ENCODE measurements at places on chromosomes 11 and 22.

DNA sequence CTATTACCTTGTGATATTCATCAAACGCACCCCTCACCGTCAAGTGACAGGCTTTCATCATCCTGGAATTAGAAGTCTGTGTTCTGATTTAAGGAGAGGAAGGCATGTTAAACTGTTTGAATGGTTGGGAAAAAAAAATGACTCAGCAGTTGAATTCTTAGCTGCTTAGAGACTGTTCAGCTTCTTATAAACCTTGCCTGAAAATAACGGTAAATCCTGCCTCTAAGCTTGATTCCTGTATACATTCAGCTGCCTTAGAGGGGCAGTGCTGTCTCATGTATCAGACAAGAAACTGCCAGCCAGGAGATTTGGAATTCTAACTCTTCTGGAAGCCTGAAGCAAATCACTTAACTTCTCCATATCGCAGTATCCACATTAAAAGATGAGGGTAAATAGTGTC lies 437.4 kb downstream of the JRKL start:
- DNase-seq, result no peak

DNA sequence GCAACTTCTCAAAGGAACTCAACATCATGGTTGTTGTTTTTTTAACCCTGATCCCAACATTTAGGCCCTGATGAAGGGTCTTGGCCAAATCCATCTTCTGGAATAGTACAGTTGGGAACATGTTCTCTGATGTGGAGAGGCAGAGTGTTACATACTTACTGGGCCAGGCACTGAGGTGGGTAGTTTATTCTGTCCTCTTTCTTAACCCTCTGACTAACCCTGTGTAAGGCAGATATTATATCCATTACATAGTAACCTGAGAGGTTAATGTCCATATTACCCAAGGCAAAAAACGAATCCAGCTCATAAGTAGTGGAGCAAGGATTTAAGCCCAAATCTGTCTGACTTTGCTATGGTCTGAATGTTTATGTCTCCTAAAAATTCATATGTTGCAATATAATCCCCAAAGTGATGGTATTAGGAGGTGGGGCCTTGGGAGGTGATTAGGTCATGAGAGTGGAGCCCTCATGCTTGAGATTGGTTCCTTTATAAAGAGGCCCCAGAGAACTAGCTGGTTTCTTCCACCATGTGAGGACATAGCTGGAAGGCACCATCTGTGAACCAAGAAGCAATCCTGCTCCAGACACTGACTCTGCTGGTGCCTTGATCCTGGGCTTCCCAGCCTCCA lies 16.3 kb downstream of the PPFIBP2 start:
- no peak for DNase-seq

DNA sequence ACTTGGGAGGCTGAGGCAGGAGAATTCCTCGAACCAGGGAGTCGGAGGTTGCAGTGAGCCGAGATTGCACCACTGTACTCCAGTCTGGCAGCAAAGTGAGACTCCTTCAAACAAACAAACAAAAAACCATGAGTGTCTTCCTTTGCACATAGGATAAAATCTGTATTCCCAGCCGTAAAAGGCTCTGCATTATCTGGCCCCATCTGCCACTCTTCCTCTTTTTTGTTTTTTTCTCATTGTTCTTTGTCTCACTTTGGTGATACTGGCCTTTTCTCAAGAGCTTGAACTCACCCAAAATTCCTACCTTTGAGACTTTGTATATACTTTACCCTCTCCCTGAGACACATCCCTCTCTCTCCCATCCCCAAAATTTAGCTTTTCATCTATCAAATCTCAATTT lies 17.6 kb downstream of the FDX1 start:
- no peak for DNase-seq

- DNase-seq, result no peak
Measured at GRCh38 chr11:20061776-20062175, 98.5 kb downstream of the DBX1 start.

DNA sequence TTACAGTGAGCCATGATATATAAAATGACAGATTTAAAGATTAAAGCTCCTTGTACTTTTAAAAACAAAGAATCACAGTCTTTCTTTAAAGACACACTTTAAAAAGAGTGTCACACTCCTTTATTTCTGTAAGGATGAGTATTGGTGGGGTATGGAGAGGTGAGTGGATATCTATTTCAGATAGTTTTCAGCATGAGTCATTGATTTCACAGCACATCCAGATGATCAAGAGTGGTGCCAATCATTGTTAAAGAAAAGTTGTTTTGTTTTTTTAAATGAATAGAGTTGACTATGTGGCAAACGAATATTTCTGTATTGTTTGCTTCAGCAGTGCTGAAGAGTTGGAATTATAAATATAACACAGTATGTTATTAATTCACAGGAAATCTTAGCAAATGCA lies 52.5 kb downstream of the FAR1 start:
- DNase-seq, result no peak

DNA sequence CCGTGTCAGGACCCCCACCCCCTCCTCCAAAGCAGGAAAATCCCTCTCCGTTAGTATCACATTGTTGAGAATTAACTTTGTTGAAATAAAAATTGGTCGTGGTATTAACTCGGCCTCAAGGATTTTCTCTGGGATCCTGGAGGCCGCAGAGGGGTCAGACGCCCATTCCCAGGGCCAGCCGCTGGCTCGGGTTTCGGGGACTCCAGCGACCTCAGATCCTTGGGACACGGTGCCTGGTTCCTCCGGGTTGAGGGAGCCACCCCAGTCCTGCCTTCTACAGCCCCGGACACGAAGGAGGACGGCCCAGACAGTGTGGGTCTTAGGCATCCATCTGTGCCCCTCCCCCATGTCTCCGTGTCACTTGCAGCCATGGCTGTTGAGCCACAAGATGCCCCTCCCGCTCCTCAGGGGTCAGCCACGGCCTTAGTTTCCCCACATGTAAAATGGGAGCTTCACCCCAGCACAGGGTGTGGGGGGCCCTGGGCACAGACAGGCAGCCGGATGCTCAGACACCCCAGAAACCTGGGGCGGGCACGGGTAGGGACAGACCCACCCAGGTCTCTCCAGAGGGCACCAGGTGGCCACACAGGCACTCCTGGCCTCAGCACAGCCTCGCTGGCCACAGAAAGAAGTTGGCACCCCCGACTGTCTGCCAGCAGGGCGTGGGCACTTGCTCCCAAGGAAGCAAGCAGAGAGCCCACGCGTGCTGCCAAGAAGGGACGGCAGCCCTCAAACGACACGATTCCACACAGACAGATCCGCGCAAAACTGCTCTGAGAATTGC lies 15.5 kb downstream of the GP1BB start:
- DNase-seq, result no peak

DNA sequence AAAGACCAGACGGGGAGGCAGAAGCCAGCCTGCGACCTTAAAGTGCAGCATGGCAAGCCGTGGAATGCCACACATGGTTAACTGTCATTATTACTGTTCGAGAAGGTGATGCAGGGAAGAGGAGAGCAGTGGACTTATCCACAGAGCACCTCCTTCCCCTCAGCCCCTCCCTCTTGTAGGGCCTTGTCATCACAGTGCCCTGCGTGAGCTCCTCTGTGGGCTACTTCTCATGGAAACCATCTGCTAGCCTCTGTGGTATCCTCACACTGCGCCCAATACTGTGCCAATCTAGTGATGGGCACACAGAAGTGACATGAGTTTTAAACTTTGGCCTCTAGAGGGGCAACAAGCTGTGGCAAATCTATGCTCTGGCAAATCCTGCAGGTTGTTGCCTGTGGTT lies 18.2 kb upstream of the CCDC134 start:
- no peak for DNase-seq

DNA sequence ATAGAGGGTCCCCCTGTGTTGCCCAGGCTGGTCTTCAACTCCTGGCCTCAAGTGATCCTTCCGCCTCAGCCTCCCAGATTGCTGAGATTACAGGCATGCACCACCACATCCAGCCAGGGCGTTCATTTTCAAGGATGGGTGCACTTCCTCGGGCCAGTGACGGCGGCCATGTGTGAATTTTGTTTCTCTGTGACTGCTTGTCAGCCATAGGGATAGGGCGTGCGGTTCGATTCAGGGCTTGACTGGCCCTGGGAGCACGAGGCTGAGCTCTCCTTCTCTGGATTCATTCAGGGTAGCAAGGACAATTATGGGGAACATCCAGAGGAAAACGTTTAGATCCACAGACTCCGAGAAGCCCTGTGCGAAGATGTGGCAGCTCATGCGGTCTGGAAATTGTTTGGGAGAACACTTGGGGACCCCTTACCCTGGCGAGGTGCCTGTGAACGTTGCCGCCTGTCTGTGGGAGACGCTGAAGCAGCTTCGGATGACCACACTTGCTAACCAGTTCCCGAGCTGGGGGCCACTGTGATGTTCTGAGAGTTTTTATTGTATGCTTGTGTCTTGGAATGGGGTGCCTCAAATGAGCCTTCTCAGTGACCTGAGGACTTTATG lies 2.9 kb downstream of the PTDSS2 start:
- no peak for DNase-seq

GRCh38 chr11:130369141-130369691 lies 54.5 kb upstream of the ZBTB44 start:
- no peak for DNase-seq

Data from NCI-H1694 (cell line).